ENCODE measurements at places on chromosomes 7 and 10.

GRCh38 chr10:32393911-32394310 is 47.0 kb upstream of the EPC1 start:
- DNase-seq, result no peak

GRCh38 chr10:129773359-129773990 is 190.6 kb downstream of the EBF3 start:
- no peak for DNase-seq

GRCh38 chr10:62764011-62764410 is 40.5 kb upstream of the ADO start:
- no peak for DNase-seq

DNA sequence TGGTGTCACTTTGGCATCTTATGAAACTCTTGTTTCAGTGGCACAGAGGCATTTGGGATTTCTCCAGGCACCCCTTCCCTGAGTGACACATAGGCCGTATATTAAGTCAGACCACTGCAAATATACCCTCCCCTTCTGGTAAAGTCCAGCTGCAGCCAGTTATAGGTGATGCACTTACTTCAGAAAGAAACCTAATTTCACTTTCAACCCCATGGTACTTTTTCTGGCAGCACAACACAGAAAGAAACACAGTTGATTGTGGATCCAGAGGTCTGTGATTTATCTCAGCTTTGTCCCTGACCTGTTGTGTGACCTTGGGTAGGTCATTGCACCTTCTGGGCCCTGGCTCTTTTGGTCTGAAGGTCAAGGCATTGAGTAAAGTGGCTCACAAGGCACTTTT is 173.2 kb downstream of the BUB3 start:
- DNase-seq, result no peak

DNA sequence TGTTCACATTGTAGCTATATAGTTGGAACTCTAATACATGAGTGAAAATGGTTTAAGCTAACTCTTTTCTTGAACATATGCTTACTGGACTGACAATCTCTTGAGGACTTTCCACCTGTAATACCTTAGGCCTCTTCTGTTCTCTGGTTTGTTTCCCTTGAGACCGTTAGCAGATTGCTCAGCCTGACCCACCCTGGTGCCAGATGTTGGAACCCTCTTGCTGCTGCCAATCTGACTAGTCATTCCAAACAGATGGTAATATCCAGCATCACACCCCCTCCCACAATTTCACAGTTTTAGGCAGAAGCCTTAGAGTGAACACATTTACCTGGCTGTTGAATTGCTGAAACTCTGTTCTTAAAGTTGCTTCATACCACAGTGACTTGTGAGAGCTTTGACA is 18.7 kb downstream of the CALD1 start:
- no peak for DNase-seq

GRCh38 chr7:64599359-64599758 is 36.5 kb upstream of the ZNF680 start:
- DNase-seq, result no peak

GRCh38 chr7:112112822-112113255 is 93.4 kb downstream of the DOCK4 start:
- no peak for DNase-seq

DNA sequence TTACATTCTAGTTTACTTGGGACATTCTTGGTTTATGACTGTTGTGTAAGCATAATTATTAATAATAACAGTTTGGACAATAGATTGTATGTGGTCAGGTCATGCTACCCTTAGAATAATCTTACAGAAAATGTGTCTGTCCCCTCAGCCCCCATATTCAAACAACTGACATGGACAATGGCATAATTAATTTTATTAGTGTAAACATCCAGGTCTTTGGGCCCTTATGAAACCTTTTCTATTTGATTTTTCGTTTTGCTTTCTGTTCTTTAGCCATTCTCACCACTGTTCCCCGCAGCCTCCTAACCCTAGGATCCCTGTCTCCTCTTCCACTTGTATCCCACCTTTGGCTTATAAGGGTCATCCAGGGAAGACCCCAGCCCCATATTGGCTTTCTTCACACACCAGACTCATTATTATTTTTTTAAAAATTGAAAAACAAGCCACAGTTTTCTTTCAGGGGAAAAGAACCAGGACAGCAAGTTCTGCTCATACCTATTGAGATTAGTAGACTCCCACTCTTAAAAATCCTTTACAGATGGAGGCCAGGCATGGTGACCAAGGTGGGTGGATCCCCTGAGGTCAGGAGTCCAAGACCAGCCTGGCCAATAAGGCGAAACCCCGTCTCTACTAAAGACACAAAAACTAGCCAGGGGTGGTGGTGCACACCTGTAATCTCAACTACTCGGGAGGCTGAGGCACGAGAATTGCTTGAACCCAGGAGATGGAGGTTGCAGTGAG is 11.5 kb downstream of the VIM start:
- DNase-seq, result no peak

DNA sequence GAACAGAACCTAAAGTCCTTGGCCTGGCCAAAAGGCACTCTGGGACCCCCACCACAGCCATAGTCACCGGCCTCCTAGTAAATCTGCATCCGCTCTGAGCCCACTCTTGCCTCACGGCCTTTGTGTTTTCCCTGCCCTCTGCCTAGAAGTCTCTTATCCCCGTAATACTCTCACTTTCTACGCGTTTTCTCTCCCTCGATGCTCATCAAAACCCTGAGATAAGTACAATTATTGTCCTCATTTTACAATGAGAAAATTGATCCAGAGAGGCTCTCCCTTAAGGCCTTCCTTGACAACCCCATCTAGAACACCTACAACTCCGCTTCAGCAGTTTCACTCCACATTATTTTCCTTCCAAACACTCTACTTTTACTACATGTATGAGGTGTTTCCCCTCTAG is 1.5 kb upstream of the SFXN4 start:
- no peak for DNase-seq

GRCh38 chr7:2499181-2499580 is 20.4 kb upstream of the LFNG start:
- DNase-seq, result no peak

DNA sequence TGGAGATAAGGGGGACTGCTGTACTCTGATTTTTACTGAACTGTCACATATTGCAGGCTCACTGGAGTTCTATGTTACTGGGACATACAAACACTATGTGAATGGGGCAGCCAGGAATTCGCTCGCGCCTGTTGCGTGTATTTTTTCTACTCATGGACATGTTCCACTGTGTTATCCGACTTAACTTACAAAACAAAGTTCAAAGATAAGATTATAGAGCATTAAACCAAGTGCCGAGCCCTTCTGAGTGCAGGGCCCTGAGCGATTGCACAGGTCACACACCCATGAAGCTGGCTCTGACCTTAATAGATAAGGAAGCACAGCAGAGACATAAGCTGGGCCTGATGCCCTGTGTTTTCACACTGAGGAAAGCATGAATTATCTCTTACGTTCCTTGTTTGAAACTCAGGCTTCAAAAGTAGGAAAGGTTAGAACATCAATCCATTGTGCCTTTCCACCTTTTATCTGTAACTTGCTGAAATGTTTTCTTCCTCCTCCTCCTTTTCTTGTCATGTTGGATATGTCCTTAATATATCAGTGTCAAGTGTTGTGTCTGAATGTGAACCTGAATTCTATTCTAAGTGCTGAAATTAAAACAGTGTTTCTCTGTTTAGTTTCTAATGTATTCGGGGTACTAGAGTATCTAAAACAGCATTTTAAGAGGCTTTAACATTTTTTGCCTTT is 273.8 kb downstream of the AUTS2 start:
- peak; percentile 97 for DNase-seq

GRCh38 chr7:33630359-33630758 is 275.0 kb upstream of the BMPER start:
- DNase-seq, result no peak

DNA sequence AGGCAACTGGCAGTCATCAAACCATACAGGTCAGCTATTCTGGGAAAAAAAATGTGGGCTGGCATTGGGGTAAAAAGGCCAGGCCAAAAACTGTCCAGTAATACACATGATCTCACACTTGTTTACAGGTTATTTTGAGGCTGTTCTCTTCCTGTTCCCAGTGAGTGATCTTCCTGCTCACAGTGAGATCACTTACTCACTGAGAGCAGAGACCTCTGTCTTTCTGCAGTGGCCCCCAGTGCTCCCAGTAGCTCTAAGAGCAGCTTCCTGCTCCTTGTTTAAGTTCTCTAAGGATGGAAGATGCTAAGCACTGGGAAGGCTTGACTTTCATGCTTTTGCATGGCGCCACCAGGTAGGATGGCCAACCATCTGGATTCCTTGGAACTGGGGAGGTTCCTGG is 93.5 kb upstream of the KIAA1217 start:
- no peak for DNase-seq

DNA sequence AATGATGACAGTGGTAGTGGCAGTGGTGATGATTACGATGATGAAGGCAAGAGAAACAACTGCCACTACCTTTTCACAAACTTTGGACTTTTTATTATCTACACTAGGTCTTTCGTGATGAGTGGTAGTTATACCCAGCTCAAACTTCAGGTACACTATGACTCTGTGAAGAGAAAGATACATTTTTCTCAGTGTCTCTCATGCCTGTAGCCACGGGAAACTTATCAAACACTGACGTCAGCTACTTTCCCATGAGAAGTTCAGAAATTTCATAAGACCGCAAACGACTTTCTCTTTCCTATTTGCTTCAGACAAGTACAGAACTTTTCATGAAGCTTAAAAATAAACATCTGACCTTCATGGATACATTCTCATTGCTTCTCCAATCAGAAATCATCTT is 57.0 kb downstream of the CALD1 start:
- DNase-seq, result no peak

DNA sequence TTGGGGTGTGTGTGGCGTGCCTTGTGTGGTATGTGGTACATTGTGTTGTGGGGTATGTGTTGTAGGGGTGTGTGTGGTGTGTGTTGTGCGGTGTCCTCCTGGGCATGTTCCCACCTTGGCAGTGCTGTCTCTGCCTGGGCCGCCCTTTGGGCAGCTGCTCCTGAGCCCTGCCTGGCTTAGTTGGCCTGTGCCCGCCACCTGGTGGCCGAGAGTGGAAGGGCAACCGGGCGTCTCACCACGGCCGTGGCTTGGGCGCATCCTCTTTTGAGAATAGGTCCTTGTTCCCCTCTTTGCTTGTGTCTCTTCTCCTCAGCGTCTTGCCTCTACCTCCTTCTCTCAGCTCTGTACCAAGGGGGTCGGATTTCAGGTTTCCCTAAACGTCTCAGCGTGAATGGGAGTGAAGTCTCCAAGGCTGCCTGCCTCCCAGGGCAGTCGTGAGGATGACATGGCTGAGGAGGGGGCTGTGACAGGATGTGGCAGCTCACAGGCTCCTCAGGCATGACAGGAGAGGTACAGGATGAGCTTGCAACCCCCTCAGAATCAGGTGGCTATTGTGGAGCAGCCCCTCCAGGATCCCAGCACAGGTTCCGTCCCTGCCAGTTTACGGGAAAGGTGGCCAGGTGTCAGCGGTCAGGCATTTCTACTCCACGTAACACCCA is 98.4 kb upstream of the PODXL start:
- DNase-seq, result peak; percentile 76

DNA sequence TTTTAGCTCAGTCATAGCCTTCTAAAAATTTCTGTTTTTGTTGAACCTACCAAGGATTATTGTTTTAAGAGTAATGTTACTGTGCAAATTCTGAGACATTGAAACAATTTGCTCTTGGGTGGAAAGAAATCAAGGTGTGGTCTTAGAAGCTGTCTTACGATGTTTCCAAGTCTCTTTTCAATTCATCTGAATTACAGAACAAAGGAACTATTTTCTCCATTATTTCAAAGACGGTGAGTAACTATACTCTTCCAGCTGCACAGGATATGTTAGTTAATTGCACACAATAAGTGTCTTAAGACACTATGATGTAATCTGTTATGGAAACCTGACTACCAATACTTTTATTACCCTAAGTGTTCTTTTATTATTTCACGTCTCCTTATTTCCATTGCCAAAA is 106.8 kb upstream of the POM121L12 start:
- no peak for DNase-seq

GRCh38 chr10:49242604-49243003 is 54.4 kb upstream of the TMEM273 start:
- DNase-seq, result no peak

GRCh38 chr7:143147070-143147469 is 15.2 kb downstream of the PIP start:
- DNase-seq, result no peak

- no peak for DNase-seq
Measured at GRCh38 chr10:130128062-130128781, 8.0 kb upstream of the GLRX3 start.

DNA sequence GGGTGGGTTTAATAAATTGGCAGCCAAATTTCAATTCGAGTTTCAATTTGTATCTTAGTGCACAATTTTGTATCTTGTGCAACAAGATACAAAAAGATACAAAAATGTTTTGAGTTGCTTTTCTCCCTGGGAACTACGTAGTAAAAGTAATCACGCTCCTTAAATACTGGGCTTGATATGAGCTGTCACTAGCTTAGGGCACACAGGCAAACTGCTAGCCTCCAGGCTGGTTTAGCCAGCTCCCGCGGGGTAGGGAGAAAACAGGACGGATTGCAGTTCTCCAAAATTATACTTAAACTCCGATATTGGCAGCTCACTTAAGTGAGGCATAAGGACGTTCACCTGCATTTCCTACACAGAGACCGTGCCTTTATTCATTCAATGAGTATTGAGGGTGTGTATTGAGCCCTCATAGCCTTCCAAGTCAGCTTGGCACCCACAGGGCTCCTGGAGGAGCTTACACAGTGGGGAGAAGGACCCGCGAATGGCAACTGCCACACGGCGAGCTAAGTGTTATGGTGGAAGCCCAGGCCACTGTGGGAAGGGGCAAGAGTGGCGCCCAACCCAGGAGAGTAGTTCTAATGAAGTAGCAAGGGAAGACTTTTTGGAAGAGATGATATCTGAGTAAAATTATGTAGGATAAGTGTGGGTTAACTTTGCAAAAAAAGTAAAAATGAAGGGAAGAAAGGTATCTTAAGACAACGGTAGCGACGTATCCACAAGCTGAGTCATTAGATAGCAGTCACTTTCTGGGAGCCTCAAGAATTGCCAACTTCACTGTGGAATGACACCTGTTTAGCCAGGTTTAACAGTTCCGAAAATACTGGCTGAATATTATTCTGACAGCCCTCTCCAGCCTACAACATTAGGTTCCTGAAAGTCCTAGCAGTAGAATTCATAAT is 1.6 kb upstream of the EPC1 start:
- no peak for DNase-seq

- DNase-seq, result no peak
Measured at GRCh38 chr10:18229826-18230225, 89.6 kb downstream of the CACNB2 start.

GRCh38 chr10:95741807-95742467 is 14.0 kb upstream of the ENTPD1 start:
- DNase-seq, result peak; percentile 82

GRCh38 chr10:69043931-69044531 is 43.9 kb upstream of the SRGN start:
- DNase-seq, result no peak

GRCh38 chr7:33128631-33128989 is 754 bp upstream of the BBS9 start:
- DNase-seq, result no peak

GRCh38 chr10:26540601-26541000 is 102.5 kb downstream of the APBB1IP start:
- no peak for DNase-seq

- DNase-seq, result peak; percentile 35
Measured at GRCh38 chr10:133276435-133277201, at the start of gene ADAM8. Gene ADAM8 (minus strand): TSS chr10:133276868. CDS start chr10:133276817, 51 bp downstream.

GRCh38 chr10:96208271-96208670 is 63.1 kb downstream of the BLNK start:
- no peak for DNase-seq

- no peak for DNase-seq
Measured at GRCh38 chr10:83166344-83166743, 973.0 kb upstream of the GHITM start.

GRCh38 chr7:70459546-70459945 is 672.4 kb upstream of the GALNT17 start:
- no peak for DNase-seq

GRCh38 chr7:70571403-70571934 is 560.5 kb upstream of the GALNT17 start:
- no peak for DNase-seq

Measured in hematopoietic multipotent progenitor cell treated with erythropoietin and hydrocortisone succinate and interleukin-3 and kit ligand, for 8 days (in vitro differentiated cells).